ENCODE measurements at places on chromosomes 3 and 15.
A peak's percentile ranks its signal among the peaks of the same experiment; 100 is the strongest.

- no peak for DNase-seq
Measured at GRCh38 chr15:57307527-57308169, 68.7 kb upstream of the CGNL1 start.

GRCh38 chr3:111761309-111761795 lies 97.7 kb upstream of the PHLDB2 start:
- peak; percentile 95 for DNase-seq

DNA sequence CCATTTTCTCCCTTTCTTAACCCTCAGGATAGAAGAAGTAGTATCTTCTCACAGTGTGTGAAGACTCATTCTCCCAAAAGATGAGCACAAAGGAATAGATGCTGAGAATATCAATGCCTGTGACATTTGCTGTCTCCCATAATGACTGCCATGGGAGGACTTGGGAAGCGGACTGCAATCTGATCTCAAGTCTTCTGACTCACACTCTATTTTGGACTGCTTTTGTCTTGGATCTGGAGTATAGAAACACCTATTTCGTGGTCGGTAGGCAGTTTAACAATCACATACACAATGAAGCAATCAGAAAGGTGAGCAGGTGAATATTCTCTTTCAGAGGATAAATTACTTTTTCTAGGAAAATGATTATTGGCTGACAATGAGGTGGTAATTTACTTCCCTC lies 852.0 kb downstream of the FHIT start:
- no peak for DNase-seq

- peak; percentile 22 for DNase-seq
Measured at GRCh38 chr3:64133987-64134386, 91.3 kb downstream of the PRICKLE2 start.

DNA sequence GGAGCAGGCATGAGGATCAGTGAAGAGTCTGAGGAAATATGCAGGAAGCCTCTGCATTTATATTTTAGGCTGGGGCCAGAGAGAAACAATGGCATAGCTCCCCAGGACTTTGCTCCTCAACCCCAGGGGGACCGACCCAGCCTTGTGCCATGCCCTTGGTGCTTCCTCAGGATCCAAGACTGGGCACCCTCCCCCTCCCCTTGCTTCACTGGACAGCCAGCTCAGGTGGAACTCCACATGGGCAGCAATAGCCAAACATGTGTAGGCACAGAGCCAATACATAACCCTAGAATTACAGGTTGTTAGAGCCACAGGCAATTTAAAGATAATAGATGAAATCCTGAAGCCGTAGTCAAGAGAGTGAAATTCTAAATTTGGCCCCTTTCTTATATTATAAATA lies 73.0 kb upstream of the ETV5 start:
- no peak for DNase-seq

DNA sequence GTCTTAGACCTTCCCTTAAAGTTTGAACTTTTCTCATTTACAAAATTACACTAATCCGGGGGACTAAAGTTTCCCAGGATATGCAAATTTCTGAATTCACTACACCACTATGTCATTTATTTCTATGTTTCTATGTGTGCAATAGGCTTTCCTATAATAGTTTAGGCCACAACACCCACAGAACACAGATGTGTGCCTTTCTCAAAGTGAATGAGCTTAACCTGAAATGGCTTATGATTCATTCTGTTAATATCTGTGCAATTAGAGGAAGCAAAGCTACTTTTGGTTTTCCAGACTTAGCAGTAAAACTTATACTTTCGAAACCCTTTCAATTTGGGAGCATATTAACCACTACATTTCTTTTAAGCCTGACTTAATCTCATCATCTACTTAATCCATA lies 748.1 kb downstream of the GBE1 start:
- no peak for DNase-seq

DNA sequence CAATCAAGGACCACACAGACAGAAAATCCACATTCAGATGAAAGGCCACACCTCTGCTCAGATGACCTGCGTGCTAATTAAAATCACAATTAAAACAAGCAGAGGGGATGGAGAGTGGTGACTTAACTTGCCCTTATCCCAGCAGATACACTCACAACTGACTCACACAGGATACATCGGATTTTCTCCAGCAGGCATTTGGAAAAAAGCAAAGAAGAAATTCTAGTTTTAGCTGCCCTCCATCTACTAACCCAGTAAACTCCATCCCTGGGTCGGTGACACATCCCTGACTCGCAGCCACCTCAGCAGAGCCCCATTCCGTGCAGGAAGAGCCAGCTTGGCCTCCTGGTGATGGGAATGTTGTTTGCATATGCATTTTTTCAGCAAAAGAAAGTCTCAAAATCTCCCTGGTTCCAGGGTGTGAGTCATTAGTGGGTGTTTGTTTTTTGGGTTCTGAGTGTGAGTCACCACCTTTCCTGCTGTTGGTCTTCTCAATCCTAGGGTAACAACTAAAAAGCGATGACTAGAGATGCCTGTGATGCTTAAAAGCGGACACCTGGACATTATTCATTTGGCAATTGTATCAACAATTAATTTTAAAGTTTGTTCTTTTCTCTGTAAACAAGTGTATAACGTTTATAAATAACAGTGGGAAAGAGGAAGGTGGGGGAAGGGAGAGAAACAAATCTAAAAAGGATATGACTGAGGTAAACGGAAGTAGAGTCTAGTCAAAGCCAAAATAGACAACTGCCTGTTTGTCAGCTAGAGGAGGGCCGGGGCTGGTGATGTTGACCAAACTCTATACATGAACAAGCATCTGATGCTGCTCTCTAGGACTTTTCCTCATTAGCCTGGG lies 49.8 kb upstream of the SLC4A7 start:
- DNase-seq = peak; percentile 100

GRCh38 chr3:117218641-117219048 lies 509.1 kb downstream of the TUSC7 start:
- no peak for DNase-seq

- no peak for DNase-seq
Measured at GRCh38 chr3:193614430-193614829, 21.4 kb downstream of the OPA1 start.

- DNase-seq = no peak
Measured at GRCh38 chr3:183814240-183814639, 11.1 kb downstream of the MAP6D1 start.

DNA sequence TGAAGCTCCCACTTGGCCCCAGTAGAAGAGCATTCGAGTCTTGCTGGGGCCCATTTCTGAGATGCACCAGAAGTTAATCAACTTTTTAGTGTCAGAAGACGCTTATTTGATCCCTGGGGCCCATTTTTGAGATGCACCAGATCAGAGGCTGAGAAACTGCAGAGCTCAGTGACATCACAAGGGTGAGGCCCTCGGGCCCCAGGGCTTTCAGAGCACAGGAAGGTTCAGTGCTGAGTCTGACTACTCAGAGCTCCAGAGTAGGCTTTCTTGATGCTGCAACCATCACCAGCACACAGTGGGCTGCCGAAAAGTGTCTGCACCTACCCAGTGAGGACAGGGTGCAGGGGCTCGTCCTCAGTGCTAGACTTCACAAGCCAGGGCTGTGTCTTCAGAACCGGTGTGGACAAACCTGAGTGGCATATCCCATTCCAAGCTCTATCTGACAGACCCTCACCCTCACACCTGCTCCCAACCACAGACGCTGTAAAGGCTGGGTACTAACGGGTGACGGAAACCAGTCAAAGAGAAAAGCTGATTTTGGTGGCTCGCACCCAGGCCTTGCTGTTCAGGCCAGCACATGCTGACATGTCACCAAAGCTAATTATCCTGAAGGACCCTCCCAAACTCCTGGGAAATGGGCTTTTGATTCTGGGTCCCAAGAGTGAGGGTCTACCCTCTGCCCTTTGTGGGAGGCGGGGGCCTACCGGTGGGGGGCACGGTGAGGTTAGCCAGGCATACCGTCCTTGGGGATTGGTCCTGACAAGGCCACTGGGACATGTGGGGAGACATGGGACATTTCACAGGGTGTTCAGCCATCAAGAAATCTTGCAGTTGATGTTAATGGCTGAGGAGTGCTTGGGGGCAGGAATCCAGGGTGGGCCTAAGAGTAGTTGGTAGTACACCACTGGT lies 83.0 kb downstream of the PDCD6IP start:
- no peak for DNase-seq

DNA sequence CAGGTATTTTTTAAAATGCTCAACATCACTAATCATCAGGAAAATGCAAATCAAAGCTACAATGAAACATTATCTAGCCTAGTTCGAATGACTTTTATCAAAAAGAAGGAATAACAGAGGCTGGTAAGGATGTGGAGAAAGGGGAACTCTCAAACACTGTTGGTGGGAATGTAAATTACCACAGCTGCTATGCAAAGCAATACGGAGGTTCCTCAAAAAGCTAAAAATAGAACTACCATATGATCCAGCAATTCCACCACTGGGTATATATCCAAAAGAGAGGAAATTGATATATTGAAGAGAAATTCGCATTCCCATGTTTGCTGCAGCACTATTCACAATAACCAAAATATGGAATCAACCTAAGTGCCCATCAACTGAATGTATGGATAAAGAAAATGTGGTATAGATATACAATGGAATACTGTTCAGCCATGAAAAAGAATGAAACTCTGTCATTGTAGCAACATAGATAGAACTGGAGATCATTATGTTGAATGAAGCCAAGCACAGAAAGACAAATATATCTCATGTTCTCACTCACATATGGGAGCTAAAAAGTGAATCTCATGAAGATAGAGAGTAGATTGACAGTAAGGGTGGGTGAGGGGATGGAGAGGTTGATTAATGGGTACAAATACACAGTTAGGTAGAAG lies 19.7 kb upstream of the CLN6 start:
- no peak for DNase-seq

GRCh38 chr15:100937171-100937570 lies 18.0 kb downstream of the LRRK1 start:
- no peak for DNase-seq

- peak; percentile 87 for DNase-seq
Measured at GRCh38 chr15:98873441-98874218, 134.0 kb downstream of the PGPEP1L start.

- no peak for DNase-seq
Measured at GRCh38 chr15:72766780-72767179, 16.8 kb downstream of the ADPGK start.

DNA sequence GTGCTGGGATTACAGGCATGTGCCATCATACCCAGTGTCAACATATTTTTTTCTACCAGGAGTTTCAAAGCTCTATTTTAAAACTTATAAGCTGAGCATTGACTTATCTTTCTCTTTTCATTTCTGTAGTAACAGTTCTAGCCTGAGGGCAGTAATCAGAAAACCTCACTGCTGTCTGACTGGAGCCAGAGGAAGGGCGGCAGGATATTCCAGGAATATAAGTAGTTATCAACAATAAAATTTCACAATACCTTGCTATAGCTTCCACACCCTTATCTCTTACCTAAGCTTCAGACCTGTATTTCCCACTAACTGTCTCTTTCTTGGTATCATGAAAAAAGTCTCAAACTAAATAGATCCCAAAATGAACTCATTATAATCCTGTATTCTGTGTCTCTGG lies 5.1 kb upstream of the NEDD4 start:
- DNase-seq = no peak

GRCh38 chr15:70956201-70956995 lies 63.8 kb downstream of the LRRC49 start:
- DNase-seq = peak; percentile 61

- DNase-seq = no peak
Measured at GRCh38 chr3:71465371-71466036, 118.0 kb downstream of the FOXP1 start.

DNA sequence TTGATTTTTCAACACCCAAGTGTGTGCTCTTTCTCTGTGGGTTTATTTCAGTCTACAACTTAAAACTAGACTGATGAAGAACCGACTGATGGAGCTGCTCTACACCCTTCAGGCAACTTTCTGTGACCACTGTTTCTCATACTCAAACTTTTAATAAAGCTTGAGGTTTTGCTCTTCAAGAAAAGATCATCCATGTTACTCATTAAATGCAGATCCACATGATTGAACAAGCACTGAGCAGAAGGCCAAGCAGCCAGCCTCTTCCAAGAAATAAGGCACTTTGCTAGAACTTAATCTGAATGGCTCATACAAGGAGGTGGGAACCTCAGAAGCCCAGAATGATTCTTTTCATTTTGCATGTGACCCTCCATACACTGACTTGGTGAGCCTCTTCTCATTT lies 8.7 kb downstream of the SLC27A2 start:
- DNase-seq = no peak

GRCh38 chr15:99212406-99212805 lies 37.0 kb downstream of the TTC23 start:
- DNase-seq = peak; percentile 26

DNA sequence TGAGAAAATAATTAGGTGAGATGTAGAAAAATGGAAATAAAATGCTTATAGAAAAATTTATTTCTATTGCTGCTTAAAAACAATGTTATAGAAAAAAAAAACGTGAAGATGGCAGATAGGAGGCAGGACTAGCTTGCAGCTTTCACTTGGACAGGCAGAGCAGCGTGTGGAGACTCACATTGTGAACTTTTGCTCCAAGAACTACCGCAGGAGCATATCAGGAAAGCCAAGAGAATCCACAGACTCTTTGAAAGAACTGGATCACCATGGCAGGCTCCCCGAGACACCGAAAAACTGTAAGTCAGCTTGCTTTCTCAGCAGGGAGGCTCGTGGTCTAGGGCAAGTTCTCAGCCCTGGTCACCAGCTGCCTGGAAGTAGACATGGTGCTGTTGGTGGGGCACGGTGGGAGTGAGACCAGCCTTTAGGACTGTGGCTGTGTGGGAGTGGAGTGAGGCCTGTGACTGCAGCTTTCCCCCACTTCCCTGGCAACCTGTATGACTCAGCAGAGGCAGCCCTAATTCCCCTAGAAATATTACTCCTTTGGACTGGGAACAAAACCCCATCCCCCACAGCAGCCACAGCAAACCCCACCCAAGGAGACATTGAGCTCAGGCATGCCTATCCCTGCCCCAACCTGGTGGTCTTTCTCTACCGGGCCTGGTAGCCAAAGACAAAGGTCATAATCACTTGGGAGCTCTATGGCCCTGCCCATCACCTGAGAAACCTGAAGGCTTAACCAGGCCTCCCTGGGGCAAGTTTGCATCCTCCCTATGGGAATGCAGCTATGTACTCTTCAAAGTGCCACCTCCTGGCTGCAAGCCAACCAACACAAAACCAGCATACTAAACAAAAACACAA lies 22.8 kb downstream of the STRIT1 start:
- DNase-seq = peak; percentile 29

GRCh38 chr3:14141144-14141543 lies 16.3 kb downstream of the TMEM43 start:
- no peak for DNase-seq

DNA sequence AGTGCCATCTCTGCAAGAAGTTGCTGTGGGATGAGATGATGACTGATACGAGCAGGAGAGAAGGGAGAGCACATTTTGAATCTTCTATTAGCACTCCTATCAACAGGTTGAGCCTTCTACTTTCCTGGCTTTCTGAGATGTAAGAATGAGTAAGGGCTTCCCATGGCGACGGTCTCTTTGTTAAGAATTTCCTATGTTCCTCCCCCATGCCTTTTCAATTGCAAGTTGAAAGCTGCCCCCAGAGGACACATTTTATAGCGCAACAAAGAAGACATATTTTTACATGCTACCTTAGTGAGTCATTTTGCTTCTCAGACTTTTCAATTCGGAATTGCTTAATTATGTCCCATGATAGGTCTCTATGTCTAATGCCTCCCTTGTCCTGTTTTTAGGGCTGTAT lies 71.3 kb upstream of the LRTM1 start:
- DNase-seq = peak; percentile 92

GRCh38 chr15:62506217-62506805 lies 341.2 kb upstream of the C2CD4B start:
- peak; percentile 81 for DNase-seq

- DNase-seq = no peak
Measured at GRCh38 chr15:42034628-42035434, 14.0 kb upstream of the PLA2G4E start.

- DNase-seq = no peak
Measured at GRCh38 chr3:137992592-137992991, 17.4 kb upstream of the CLDN18 start.

Data from fibroblast of skin of right quadriceps (primary cell).